ENCODE measurements at places on chromosomes 5 and 9.

DNA sequence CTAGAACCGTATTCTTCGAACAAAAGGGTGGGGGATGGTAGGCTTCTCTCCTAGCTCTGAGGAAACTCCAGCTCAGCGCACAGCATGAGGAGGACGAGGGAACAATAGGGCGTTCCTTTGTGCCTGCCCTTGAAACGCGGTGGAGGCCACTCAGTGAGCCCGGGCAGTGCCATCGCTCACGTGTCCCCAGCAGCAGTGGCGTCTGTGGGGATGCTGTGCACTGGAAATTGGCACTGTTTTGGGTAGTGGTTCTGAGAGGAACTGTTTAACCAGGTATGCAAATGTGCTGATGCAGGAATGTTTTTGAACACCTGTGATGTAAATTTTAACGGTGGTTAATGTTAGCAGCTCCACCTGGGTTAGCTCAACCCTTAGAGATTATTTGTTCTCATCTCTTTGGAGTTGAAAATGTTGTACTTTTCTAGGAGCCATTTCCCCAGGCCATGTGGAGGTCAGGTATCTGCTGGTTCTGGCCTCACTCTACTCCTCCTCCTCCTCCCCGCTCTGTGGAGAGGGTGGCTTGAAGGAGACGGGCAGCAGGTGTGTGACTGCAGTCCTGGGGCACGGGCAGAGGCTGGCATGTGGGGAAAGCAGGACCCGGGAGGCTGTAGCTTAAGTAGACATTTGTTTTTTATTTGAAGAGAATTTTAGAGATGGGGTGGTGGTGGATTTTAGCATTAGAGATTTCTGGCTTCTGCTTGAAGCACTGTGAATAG lies 48.3 kb downstream of the EHMT1 start:
- peak; percentile 42 for DNase-seq

DNA sequence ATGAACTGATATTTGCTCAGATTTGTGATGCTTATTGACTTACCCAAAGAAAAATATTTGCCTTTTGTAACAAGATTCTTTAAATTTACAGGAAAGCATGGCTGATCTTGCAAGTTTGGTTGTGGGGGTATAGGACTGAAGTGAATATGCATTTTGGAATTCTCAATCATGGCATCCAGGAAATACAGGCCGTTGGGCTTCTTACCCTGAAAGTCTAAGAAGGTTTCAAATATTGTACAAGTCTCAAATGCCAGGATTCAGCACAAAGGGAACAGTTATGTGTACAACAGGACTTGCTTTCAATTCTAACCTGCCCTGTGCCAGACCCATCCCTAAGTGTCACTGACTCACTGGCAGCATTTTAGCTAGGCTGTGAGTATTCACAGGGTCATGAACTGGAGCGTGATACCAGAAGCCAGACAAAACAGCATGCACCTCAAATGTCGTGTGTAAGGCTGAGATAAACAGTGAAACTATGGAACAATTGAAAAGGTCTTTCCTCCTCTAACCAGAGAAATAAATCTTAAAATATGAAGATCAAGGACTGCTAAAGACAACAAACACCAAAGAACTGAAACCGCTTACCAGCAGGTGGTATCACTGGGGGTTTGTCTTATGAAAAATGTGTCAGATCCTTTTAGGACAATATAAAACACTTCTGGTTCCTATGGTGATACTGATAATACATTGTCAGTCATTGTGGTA lies 168.6 kb upstream of the RGMB start:
- no peak for DNase-seq

- DNase-seq: no peak
These were observed 23.1 kb upstream of the QSOX2 start for GRCh38 chr9:136268735-136269134.

DNA sequence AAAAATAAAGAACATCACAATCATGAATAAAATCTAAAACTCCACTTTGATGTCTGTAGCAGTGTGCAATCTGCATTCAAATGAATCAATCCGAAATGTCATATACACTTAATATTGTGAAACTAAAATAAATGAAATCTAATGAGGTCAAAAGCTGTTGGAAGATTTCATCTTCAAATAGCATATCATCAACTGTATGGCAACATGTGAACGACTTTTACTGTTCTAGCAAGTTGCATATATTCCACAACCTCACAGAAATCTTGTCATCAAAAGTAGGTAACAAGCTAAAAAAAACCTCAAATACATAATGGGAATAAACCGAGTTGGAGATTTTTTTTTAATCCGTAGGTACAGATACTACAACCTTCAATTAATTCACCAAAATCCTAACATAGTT lies 1.2 kb downstream of the PTBP3 start:
- no peak for DNase-seq

- DNase-seq: no peak
These were observed at the start of gene UGT3A1 for GRCh38 chr5:35990941-35991611. Gene UGT3A1 (minus strand): TSS chr5:35991390. CDS start chr5:35991240, 150 bp downstream.

GRCh38 chr9:130174920-130175321 lies 2.7 kb downstream of the NCS1 start:
- DNase-seq: no peak

GRCh38 chr5:151233616-151234085 lies 9.8 kb upstream of the CCDC69 start:
- DNase-seq: no peak

- DNase-seq: peak; percentile 37
These were observed 632 bp downstream of the UBAP1 start for GRCh38 chr9:34179213-34180136.

GRCh38 chr9:69198521-69199220 lies 24.6 kb downstream of the TJP2 start:
- DNase-seq: no peak

DNA sequence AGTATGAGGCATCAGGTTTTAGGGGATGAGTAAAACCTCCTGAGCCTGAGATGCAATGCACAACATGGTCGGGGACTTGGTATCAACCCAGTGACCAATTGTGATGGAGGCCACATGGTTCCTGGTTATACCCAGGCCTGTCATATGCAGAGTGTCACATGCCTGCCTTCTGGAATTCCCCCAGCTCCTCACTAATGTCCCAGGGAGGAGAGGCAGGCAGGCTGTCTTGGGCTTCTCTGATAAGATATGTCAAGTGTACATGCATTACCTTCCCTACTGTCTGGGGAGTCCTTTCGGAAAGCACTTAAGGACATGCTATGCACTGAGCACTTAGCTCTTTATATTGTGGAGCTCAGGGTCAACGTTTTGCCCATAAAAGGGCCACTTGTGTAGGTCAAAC lies 14.2 kb upstream of the PALM2AKAP2 start:
- no peak for DNase-seq

DNA sequence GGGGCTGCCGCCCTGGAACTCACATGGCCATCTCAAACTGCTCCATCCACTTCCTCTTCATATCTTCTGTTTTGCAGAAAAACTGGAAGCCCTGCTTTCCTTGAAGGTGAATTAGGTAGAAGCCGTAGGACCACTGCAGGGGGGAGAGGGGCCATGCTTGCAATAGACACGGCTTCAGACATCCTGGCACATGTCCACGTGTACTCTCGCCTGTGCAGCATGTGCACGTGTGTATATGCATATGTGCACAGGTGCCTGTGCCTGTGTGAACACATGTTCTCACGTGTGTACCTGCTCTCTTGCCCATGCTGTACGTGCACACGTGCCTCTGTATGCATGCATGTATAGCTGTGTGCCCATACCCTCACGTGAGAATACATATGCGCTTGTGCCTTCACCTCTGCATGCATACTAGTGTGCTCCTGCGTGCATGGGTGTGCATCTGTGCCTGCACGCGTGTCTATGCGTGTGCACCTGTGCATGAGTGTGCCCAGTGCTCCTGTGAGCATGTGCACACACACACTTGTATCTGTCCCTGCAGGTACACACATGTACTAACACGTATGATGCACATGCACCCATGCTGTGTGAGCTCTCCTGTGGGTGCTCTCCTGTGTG lies 47.7 kb upstream of the SARDH start:
- DNase-seq: no peak

GRCh38 chr5:127447827-127448226 lies 69.6 kb upstream of the PRRC1 start:
- DNase-seq: no peak

DNA sequence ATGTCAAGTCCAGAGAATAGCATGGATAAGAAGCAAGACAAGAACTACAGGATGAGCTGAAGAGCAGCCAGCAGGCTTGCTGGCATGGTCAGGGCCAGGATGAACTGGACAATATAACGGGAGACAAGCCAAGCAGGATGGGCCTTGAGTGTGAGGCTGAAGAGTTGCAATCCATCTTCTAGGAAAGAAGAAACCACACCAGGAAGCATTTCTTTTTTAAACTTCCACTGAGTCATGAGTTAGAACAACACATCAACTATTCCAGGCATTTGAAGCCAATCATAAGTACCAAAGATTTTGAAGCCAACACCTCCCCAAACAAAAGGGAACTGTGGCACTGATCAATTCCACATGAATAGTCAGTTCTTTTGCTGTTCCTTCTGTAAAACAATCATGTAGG lies 27.3 kb downstream of the SLC31A2 start:
- no peak for DNase-seq

- no peak for DNase-seq
These were observed 12.5 kb downstream of the HRH2 start for GRCh38 chr5:175670372-175670771.

GRCh38 chr9:111916234-111916645 lies 19.6 kb downstream of the UGCG start:
- no peak for DNase-seq

GRCh38 chr9:135179976-135180375 lies 92.5 kb downstream of the OLFM1 start:
- no peak for DNase-seq

GRCh38 chr5:54470128-54470527 lies 14.6 kb downstream of the HSPB3 start:
- DNase-seq: no peak

GRCh38 chr5:56167519-56167918 lies 65.6 kb downstream of the ANKRD55 start:
- no peak for DNase-seq

- no peak for DNase-seq
These were observed 22.0 kb upstream of the TEK start for GRCh38 chr9:27086818-27087680.

GRCh38 chr5:74212336-74212735 lies 428.2 kb downstream of the ENC1 start:
- no peak for DNase-seq

DNA sequence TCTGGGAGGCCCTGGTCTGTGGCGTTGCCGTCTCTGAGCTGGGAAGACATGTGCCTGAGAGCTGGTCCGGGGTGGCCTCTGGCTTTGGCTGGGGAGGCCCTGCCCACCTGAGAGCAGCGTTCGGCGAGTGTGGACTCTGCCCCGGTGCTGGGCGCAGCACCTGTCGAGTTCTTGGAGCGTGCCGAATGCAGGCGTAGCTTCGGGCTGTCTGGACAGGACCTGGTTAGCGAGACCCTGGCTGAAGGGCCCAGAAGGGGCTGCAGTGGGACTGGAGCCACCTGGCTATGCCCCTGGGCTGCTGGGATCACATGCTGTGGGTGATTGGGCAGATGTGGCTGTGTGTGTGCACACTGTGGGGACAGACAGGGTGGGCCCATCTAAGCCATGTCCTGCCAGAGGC lies 56.5 kb downstream of the RXRA start:
- DNase-seq: no peak

- DNase-seq: no peak
These were observed 41.6 kb downstream of the SPIN1 start for GRCh38 chr9:88429595-88430430.
